Fibroblast of the aortic adventitia (primary cell): ENCODE measurements at places on chromosomes 7 and 10. TPM values are rescaled to one million over a fixed set of nuclear protein-coding genes. Genes with fewer than 3 reads are reported as not detected.

ITPRID1 gene
- total RNA-seq: not detected in 2 replicates

DNA sequence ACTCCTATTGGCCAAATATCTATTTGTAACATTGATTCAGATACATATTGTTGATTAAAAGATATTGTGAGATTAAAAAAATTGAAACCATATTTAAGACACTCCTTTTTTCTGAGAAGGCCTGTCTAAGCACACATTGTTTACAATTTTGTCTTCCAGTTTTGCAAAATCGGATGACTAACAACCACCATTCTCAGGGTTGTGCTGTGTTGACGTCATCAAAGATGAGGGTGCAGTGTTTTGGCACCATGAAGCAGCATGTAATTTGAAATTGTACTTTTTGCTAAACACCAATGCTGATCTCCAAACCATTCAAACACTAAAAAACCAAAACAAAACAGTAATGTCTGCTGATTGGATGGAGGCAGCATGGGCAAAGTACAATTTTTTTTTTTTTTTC, 7.4 kb downstream of the CREB5 start:
- DNase-seq: peak; percentile 82

DNA sequence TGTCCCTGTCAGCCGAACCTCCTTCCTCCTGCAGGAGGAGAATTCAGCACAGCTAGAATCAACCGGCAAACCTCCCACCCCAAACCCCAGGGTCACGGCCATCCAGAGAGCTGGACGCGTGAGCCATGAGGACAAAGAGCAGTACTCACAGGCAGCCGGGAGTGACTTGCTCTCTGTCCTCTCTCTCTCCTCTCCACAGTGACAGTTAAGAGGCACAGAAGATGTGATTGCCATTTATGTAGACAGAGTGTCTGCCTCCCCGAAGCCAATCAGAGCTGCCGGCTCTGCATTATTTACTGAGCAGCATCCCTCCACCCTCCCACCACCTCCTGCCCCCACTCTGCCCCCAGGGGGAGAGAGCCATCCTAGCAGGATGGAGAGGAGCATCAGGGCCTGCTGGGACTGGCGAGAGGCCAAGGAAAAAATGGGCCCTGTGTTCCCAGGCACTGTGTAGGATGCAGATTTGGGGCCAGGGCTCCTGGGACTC, 4.3 kb downstream of the DDC start:
- DNase-seq: no peak

DNA sequence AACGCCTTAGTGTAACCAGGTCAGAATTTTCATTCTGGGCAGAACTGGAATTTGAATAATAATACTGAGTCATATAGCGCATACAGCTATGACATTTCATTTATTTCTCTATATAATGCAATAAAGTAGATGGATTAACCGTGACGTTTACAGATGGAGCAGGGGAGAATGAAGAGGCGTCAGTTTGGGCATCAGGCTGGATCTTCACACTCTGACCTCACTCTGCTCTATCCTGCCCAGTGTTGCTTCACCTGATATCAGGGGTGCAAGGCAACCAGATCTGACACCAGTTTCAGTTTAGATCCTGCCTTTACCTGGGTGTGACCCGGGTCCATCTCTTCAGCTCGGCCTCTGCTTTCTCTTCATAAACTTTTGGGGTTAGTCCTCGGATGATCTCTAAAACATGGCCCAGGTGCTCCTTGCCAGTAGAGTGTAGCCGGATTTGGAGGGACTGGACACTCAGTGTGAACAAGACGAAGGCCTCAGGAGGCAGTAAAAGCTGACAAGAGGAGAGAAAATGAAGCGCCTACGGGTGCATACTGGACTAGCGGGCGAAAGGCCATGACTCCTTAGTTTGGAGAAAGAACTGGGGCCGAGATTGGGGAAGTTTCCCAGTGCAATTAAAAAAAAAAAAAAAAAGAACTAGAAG, 1.4 kb upstream of the ZYX start:
- no peak for DNase-seq

DNA sequence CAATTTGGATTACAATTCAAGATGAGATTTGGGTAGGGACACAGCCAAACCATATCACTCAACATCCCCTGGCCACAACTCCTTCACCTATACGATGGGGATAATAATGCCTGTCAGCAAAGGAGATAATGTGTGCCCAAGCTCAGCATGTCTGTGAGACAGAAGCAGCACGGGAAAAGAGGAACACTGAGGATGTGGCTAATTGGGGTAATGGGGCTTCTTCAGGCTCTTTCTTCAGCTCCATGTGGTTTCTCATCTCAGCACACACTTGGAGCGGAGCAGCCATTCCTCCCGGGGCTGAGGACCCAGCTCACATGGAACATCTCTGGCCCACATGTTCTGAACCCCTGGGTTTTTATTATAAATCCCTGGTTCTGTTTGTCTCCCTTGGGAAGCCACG, 136.0 kb upstream of the NAMPT start:
- DNase-seq: no peak

- no peak for DNase-seq
Observed at GRCh38 chr7:12174931-12175330, 36.2 kb upstream of the TMEM106B start.

CXCL12 gene
- 54.1 and 381 TPM in 2 replicates for total RNA-seq

KMT2E gene
- total RNA-seq: 75.9 and 132 TPM in 2 replicates

DNA sequence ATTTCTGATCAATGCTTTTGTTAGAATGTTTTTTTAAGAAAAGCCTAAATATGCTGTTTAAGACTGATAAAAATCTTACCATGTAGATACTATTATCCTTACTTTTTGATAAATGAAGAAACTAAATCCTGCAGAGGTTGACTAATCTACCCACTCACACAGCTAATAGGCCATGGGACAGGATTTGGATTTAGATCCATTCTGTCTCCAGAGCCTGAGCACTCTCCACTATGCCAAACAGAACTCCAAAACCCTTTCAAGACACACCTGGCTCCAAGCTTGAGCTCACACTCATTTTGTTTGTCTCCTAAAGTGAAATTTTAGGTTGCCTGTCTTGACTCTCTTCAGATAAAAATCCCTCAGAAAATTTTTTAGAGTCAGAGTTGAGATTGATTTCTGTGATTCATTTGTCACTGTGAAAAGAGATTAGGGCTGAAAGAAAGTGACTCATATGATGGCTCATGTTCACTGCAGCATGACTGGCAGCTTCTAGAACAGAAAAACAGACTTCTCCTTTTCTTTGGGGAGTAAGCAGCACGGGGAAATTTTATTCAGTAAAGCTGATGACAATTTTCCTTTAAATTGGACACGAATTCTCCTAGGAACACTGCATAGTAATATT, 132.3 kb upstream of the POT1 start:
- peak; percentile 40 for DNase-seq

DNA sequence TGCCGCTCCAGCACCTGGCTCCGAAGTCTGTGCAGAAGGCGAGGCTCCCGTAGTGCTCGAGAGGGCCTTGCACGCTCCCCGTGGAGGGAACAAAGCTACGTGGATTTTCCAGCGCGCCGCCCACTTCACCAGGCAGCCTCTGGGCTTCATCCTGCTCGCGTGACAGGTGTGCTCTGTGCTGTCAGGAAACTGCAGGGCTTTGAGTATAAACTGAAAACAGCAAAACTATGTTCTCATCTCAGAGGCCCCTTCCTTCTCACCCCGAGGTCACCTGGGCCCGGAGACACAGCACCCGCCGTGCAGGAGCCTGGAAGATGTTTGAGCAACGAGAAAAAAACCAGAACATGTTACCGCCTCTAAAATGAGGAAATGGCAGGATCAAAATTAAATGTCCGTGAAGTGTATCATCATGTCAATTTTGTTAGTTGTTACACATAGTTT, 17.6 kb upstream of the GPR146 start:
- no peak for DNase-seq

ACBD7 gene
- 0.99 TPM in 1 of 2 replicates, not detected in the other for total RNA-seq

- no peak for DNase-seq
Observed at GRCh38 chr10:114629824-114630730, 28.0 kb downstream of the ABLIM1 start.

HOXA6 gene
- total RNA-seq: not detected in 2 replicates

- DNase-seq: no peak
Observed at GRCh38 chr7:55138663-55139062, 119.8 kb downstream of the EGFR start.

- DNase-seq: no peak
Observed at GRCh38 chr7:157926107-157926506, 589.3 kb downstream of the DNAJB6 start.

STEAP2 gene
- 16.0 and 28.4 TPM in 2 replicates for total RNA-seq

DNA sequence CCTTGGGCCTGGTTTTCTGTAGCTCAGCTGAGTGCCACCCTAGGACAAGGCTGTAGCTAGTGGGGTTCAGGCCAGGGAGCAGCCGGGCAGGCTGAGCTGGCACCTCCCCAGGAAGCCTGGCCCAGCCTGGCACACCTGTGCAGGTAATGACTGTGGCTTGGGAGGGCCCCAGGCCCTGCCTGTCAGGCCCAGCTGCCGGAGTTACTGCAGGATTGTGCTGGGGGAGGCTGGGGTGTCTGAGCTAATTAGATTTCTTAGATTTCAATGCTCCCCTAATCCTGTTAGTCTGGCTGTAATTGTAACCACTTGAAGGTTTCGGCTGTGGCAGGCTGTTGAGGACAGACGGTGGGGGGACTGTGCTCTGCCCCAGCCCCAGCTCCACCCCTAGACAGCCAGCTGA, 6.0 kb downstream of the ZMIZ1 start:
- no peak for DNase-seq

DNA sequence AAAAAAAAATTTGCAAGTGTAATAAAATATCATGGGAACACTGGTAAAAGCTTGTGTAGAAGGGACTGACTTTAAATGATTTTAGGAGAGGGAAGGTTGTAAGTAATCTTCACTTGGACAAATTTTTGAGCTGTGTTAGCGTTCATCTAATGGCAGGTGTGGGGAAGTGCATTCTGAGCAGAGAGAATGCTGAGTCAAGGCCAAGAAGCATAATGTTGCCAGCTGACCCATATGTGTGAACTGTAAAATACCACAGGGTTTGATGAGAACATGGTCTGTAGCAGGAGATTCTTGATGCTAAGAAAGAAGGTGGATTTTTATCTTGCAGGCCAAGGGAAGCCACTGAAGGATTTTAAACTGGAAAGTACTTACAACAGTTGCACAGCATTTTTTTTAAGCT, 98.2 kb upstream of the ZNF32 start:
- no peak for DNase-seq

GRCh38 chr7:107938456-107939250, 47.7 kb downstream of the DLD start:
- DNase-seq: peak; percentile 88

GRCh38 chr7:1404898-1405548, 54.2 kb downstream of the MICALL2 start:
- no peak for DNase-seq

GPR85 gene
- 2.4 and 5.0 TPM in 2 replicates for total RNA-seq

- DNase-seq: peak; percentile 69
Observed at GRCh38 chr7:79553811-79554555, 100.5 kb upstream of the MAGI2 start.

- no peak for DNase-seq
Observed at GRCh38 chr10:71402005-71402404, 5.3 kb downstream of the CDH23 start.

GRCh38 chr10:31657434-31657872, 271.2 kb downstream of the ARHGAP12 start:
- DNase-seq: peak; percentile 87

GRCh38 chr7:130867039-130867438, 133.0 kb upstream of the KLF14 start:
- no peak for DNase-seq

GRCh38 chr10:28839600-28840007, 162.3 kb downstream of the BAMBI start:
- DNase-seq: peak; percentile 65

- DNase-seq: no peak
Observed at GRCh38 chr7:37028909-37029440, 304.7 kb upstream of the AOAH start.

CYP3A7 gene
- total RNA-seq: 0.74 TPM in 1 of 2 replicates, not detected in the other

DNA sequence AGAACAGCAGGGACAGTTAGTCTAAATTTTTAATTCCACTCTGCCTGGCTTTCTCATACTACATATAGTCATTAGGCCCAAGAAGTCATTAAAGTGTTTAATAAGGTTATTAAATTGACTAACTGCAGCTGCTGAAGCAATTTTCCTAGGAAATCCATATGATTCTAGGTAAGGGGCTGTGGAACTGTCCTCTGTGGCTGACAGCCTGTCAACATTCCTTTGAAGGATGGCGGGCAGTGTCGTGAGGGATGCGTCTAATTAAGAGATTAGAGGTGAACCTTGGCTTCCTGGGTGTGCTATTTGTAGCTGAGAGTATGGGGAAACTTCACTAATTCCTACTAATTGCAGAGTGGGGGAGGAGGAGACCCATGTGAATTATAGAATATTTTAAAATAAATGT, 64.6 kb downstream of the SNX10 start:
- no peak for DNase-seq

GRCh38 chr10:72175149-72175548, 40.7 kb upstream of the ANAPC16 start:
- peak; percentile 62 for DNase-seq

DNA sequence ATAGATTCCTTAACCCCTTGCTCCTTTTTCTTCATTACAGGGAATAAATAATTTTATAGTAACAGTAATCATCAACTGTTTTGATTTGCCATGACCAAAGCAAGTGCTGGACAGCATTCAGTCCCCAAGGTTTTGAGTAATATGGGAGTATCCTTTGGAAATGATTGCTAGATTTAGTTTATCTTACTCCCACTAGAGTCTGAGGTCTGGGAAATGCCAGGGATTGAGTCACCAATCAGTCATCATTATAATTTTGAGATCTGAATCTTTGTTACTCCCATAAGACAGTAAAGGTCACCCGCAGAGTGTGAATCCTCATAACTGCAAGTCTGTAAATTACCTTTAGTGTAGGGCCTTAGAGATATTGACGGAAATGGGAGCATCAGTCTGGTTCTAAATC, 133.7 kb upstream of the SEMA3E start:
- peak; percentile 20 for DNase-seq

GRCh38 chr10:10499839-10500238, 517.8 kb upstream of the CELF2 start:
- peak; percentile 52 for DNase-seq
